ENCODE measurements at places on chromosomes 6 and 20.

GRCh38 chr6:30769853-30770524 lies 25.6 kb upstream of the IER3 start:
- DNase-seq = no peak

DNA sequence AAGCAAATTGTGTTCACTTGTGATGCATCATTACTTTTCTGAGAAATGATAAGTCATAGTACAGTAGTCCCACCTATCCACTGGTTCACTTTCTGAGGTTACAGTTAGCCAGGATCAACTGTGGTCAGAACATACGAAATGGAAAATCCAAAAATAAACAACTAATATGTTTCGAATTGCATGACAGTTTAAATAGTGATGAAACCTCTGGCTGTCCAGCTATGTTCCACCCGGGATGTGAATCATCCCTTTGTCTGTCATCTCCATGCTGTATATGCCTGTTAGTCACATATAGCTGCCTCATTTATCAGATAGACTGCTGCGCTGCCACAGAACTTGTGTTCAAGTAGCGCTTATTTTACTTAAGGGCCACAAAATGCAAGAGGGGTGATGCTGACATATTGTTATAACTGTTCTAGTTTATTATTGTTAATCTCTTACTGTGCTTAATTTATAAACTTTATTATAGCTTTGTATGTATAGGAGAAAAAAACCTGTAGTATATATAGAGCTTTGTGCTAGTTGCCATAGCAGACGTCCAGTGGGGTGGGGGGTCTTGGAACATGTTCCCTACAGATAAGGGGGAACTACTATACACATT lies 29.2 kb downstream of the AFDN start:
- DNase-seq = peak; percentile 96

- DNase-seq = no peak
These were observed 28.1 kb upstream of the SCGN start for GRCh38 chr6:25623879-25624278.

GRCh38 chr20:2093883-2094282 lies 7.7 kb upstream of the STK35 start:
- DNase-seq = no peak

DNA sequence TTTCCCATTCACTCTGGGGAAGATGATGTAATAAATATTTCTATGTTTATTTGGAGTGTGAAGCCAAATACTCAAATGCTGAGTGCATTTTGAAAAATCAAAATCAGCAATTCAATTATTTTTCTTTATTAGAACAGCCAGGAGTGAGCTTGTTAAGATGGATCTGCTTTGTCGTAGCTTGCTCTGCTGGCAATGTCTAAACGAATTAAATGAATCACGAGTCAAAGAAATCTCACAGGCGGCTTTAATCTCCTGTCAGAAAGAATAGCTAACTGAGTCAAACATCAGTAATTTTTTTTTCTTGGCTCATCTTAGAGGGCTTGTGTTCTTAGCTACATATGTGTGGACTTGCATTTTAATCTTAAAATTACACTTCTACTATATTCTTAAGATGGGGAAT lies 100.2 kb upstream of the HMGN3 start:
- DNase-seq = no peak

DNA sequence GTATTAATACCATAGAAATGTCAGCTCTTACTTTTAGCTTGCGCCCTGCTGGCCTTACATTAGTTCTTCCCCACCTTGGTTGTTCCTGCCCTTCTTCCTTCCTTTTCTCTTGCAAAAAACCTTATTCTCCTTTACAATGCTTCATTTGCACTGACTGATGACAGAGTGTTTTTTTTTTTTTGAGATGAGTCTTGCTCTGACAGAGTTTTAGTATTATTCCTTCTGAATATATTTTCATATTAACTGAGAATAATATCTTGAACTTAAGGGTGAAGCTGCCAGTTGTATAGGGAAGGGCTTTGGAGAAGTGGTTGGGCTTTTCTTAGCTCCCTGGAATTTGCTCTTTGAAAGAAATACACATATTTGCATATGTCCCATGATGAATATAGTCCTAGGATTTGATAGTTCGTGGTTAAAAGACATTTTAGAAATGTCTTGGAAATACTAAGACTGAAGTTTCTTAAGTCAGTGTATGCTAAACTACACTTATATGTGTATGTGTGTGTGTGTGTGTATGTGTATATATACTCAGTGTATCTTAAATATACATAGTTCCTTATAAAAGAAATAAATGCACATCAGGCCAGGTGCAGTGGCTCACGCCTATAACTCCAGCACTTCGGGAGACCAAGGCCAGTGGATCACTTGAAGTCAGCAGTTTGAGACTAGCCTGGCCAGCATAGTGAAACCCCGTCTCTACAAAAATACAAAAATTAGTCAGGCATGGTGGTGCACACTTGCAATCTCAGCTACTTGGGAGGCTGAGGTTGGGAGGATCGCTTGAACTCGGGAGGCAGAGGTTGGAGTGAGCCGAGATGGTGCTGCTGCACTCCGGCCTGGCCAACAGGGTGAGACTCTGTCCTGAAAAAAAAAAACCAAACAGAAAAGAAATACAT lies 216.1 kb upstream of the MYLIP start:
- DNase-seq = no peak

DNA sequence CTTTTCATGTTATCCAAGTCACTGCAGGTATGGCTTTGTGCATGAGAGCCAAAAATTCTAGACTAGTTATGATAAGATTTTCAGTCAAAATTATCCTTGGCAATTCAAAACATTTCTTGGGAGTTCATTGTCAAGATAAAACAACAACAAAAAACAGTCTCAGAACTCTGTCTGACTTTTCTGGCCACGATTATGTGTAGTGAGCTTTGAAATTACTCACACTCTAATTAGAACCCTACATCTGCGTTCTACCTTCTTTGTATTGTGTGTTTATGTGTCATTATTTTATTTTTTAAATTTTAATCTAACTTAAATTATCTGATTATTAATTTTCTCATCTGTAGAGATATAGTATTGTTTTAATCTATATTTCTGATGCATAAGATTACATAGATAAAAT lies 459.2 kb downstream of the FRK start:
- no peak for DNase-seq

DNA sequence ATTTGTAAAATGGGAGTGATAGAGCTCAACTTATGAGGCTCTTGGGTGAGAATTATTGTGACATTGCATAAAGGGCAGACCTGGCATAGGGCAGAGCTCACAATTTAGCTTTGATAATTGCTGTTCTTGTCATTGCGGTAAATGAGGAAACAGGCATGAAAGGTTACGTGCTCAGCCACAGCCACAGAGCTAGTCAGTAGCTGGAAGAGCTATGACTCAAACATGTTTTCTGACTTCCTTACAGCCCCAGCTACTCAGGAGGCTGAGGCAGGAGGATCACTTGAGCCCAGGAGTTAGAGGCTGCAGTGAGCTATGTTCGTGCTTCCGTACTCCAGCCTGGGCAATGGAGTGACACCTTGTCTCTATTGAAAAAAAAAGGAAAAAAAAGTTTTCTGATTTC lies 3.5 kb upstream of the GHRH start:
- DNase-seq = no peak

- no peak for DNase-seq
These were observed 67.9 kb upstream of the BHLHE23 start for GRCh38 chr20:63074631-63075030.

- no peak for DNase-seq
These were observed 57.9 kb upstream of the SSTR4 start for GRCh38 chr20:22977047-22977785.

DNA sequence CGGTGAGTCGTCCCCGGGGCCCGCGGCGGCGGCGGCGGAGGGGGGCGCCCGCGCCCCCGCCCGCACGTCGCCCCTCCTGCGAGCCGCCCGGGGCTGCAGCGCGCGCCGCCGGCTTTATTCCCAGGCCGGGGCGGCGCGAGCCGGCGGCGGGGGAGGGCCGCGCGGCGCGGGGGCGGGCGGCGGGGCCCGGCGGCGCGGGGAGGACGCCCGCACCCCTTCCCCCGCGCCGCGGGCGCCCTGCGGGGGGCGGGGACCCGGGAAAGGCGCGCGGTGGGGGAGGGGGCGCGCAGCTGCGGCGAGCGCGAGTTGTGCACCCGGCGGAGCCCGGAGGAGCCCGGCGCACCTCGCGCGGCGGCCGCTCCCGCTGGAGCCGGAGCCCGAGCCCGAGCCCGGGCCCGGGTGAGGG lies 646 bp downstream of the HMGA1 start:
- no peak for DNase-seq

- peak; percentile 55 for DNase-seq
These were observed 539 bp downstream of the TMEM200A start for GRCh38 chr6:130366107-130367005.

- no peak for DNase-seq
These were observed 89.3 kb downstream of the HAO1 start for GRCh38 chr20:7850775-7851490.

- no peak for DNase-seq
These were observed 666.6 kb upstream of the CITED2 start for GRCh38 chr6:140041056-140041455.

Measured in fibroblast of pulmonary artery (primary cell).